ENCODE measurements at places on chromosomes 5 and 9.

DNA sequence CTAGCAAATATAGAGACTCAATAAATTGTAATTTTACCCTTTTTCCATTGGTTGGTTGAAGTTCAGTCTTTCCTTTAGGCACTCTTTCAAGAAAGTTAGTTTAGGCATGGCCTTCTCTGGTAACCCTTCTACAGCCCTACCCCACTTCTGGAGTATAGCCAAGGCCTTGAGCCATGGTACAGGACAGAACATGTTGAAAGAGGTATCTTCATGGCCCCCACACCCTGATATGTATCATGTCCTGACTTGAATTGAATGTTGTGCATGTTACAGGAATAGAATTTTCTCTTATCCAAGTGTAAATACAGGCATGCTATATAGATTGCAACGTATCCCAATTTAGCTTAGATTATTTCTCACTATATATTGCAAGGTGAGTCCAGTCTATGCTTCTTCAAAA is 175.6 kb downstream of the CD180 start:
- DNase-seq = no peak

- peak; percentile 19 for DNase-seq
Measured at GRCh38 chr9:107738789-107739188, 249.2 kb upstream of the KLF4 start.

GRCh38 chr5:17019324-17019723 is 83.2 kb upstream of the MYO10 start:
- no peak for DNase-seq

- DNase-seq = no peak
Measured at GRCh38 chr9:7258688-7259396, 501.1 kb downstream of the KDM4C start.

DNA sequence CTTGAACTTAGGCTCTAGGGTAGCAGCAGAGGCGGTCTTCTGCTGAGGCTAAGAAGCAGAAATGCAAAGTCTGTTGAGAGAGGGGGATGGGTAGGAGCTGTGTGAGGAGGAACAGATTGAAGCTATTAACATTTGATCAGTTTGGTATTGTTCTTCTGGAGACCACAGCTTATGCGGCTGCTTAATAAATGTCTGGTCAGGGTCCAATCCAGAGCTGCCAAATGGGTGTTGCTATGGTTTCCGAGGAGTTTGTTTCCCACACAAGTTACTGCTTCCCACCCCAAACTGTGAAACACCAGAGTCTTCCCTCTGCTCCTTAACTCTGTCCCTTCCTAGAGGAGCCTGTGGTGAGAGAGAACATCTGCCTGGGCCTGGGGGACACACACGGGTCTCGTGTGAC is 142.2 kb upstream of the KLF4 start:
- peak; percentile 39 for DNase-seq

DNA sequence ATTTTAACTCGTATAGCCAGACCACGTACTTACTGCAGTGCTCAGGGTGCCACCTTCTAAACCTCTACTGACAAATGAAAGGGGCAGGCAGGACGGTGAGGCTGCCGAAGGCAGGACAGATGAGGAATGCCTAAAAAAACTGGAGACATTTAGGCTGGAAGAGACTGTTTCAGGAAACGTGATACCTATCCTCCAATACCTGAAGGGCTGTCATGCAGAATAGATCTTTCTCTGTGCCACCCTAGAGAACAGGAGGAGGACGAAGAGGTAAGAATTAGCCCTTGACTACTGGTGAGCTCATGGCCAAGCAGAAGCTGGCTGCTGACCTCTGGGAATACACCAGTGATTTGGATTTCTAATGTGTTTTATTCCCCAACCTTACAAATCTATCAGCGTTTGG is 139.4 kb downstream of the EFNA5 start:
- no peak for DNase-seq

- no peak for DNase-seq
Measured at GRCh38 chr5:92613546-92613945, 967.5 kb downstream of the NR2F1-AS1 start.

DNA sequence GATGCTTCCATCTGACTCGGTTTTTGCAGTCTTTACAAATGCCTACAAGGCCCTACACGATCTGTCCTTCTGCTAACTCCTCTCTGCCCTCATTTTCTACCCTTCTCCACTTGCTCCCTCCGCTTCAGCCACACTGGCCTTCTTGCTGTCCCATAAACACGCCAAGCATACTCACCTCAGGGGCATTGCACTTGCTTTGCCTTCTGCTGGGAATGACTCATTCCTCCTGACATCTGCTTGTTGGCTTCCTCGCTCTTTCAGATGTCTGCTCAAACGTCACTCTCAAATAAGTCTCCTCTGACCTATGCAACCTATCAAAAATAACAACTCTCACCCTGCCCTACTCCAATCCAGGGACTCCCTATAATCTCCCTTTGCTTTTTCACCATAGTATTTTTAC is 28.2 kb downstream of the CDC25C start:
- no peak for DNase-seq

GRCh38 chr9:135246248-135247205 is 159.1 kb downstream of the OLFM1 start:
- DNase-seq = no peak

GRCh38 chr5:98770209-98770910 is 3.1 kb upstream of the RGMB start:
- DNase-seq = peak; percentile 74

DNA sequence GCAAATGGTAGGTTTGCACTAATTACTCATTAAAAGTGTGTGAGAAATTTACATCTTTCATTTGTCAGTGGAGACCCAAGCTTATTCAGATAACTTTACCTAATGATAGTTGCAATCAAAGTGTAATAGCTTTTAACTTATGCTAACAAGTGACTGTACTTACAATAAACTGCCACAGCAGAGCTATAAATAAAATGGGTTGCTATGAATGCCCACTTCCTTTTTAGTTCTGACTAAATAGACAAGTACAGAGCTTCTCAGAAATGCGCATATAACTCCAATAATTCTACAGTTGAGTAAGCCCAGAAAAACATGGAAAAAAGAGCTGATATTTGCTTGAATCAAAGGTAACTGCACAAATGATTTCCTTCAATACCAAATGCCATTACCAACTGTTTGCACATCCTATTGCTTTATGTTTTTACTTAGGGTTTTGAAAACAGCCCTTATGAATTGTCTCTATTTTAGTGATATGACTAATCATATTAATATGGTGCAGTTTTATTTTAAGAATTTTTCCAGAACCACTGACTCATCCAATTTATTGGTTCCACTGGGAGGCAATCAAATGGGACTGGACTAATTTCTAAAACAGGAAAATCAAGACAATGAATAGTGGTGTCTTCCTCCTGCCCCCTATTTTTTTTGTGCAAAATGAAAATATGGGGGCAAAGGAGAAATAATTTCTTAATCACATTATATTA is 84.1 kb downstream of the PPP2R2B start:
- DNase-seq = no peak

- DNase-seq = no peak
Measured at GRCh38 chr5:11027660-11028059, 266.6 kb upstream of the DAP start.

GRCh38 chr5:5318426-5319190 is 103.9 kb upstream of the ICE1 start:
- no peak for DNase-seq

DNA sequence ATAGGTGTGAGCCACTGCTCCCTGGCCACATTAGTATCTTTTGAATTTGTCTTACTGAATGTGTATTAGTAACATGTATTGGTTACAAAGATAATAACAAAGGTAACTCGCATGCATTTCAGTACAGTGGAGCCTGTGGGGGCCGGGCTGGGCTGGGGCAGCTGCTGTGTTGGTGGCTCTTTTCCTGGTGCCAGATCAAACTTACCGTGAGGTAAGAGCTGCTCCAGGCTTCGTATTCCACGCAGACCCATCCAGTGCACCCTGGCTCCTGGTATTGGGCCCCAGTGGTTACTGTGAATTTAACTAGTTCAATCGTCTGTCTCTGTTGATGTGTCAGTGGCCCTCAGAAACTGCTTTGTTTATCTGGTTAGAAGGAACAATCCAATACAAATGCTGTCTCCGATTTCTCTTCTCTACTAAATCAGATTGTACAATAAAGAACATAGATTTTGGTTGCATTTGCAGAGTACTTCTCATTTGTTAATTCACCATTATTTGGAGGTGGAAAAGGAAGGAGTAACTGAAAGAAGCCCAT is 15.6 kb downstream of the PRRC2B start:
- no peak for DNase-seq

DNA sequence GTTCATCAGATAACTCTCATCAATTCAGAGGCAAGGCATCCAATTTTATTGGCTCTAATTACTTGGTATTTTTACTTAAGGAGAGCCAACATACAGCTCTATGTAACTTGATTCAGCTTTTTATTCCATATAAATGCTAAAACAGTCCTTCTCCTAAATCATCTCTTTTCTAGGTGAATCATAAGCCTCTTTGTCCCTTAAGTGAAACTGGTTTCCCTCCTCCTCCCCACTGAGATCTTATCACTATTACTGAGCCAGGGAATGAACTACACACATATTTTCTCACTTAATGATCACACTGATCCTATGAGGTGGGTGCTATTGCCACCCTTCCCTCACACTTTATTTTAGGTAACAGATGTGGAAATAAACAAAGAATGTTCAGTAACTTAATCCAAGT is 1143.8 kb downstream of the MAT2B start:
- no peak for DNase-seq

GRCh38 chr9:7376833-7377232 is 422.7 kb downstream of the DMAC1 start:
- DNase-seq = peak; percentile 70

- no peak for DNase-seq
Measured at GRCh38 chr5:132825033-132825833, 5.2 kb downstream of the SHROOM1 start.

DNA sequence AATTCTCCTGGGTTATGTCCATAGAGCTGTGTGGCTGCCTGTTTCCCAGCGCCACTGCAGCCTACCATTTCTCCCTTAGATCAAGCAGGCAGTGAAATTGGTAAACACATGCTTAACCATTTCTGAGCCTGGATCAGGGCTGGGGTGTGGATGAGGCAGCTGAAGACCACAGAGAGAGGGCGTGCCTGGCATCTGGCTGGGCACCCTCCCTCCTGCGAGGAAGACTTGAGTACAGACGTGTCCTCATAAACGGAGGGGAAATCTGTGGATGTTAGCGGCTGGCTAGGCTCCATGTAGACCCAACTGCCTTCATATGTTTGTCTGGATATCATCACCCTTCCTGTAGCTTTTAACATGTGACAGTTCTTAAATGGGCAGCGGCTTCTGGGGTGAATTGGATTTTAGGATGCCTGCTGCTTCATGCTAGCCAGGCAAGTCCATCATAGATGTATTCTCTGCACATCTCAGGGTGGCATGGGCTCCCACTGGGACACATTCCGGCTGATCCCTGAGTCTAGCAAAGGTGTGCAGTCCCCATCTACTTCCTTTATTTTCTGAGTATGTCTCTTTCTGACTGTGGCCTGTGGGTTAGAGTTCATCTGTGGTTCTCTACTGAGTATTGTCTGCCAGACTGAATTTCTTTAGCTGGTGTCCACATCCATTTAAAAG is 11.0 kb downstream of the RGS3 start:
- no peak for DNase-seq

- DNase-seq = peak; percentile 72
Measured at GRCh38 chr5:149886692-149887470, 57.7 kb downstream of the PDE6A start.

GRCh38 chr5:9454012-9454481 is 91.8 kb downstream of the SEMA5A start:
- DNase-seq = no peak

DNA sequence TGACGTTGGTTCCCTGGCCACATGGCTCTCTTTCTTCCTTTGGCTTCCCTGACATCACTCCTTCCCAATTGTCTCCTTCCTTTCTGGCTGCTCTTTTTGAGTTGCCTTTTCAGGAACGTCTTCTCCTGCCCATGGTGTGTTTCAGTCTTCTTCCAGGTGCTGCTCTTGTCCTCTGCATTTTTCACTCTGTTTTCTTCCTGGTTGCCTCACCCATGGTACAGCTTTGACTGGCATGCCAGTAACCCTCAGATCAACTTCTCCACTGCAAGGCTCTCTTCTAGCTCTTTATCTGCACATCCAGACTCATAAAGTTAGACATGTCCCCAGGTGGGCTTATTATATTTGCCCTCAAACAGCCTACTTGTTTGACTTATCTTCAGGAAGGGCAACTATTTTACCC is 91.0 kb upstream of the ANKH start:
- DNase-seq = no peak

DNA sequence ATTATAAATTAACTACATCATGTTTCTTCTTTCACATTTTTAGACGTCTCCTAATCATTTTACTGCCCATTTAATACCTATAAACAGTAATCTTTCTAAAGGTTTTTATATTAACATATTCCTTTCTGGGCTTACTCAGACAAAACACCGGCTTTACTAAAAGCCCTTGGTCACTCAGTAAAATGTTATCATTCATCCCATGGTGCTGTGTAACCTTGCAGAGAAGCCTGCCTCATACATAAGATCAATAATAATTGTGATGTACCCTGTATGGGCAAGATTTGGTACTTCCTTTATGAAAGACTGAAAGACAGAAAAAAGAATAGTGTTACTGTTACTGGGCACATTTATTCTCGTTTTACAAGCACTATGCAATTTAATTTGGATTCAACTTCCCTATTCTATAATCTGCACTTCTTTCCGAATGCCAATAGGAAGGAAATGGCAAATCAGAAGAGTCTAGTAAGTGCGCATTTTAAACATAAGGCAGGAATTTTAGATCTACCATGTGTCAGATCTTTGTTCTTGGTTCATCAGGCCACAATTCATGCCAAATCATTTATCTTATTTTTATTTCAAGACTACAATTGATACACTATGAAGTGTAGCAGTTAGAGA is 522.2 kb downstream of the CSNK1G3 start:
- DNase-seq = no peak

DNA sequence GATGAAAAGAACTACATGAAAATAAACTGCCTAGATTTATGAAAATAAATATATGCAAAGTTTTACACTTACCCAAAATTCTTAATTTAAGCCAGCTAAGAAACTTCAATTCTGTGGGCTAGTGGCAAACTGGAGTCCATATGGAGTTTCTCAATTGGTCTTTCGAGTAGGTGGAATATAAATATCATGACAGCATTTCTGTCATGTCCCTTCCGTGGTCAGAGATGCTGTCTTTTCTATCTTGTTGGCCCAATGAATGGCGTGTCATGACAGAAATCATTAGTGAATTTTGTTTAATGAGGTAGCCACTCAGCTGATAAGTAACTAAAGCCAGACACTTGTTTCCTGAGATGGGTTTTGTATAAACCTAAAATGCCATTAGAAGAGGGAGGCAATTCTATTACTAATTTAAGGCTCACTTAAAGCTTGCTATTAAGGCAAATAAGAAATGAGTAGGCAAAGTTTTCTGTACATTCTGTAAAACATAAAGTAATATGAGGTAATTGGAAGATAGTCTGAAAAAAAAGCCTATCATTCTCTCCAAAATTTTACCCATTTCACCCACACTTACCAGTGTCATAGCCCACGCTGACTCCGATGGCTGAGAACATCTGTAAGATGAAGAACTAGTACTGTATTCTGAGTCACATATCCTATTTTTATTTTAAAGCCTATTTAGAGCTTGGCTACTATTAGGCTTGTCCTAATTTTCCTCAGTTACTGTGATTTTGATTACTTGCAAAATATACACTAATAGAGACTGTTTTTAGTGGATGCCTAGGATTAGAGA is 419.3 kb upstream of the MEF2C start:
- no peak for DNase-seq
